Stimulated activated CD4-positive, alpha-beta T cell treated with anti-CD3 and anti-CD28 coated beads, Interleukin-2, amount 100 ng/mL, for 24 hours (primary cell): ENCODE measurements at places on chromosomes 4 and X.

- no peak for DNase-seq
Measured at GRCh38 chr4:115780835-115781234, 667.4 kb upstream of the NDST4 start.

DNA sequence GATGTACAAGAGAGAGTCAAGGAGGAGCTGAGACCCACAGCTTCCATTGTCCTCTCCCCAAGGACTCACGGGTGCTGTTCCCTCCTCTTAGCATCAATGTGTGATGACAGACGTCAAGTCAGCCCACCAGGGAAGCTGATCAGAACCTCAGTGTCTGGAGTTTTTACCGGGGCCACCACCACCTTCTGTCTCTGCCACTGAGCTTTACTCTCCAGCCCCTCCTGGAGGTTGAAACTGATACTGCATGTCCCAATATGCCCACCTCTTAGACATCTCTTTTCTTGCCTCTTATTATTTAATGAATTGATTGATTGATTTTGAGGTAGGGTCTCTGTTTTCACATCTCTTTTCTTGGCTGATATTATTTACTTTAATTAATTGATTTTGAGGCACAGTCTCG lies 10.3 kb upstream of the AKAP17A start:
- peak; percentile 83 for DNase-seq

GRCh38 chrX:69090022-69090421 lies 75.2 kb downstream of the PJA1 start:
- DNase-seq: no peak

GRCh38 chr4:181964731-181965130 lies 278.5 kb upstream of the TENM3 start:
- DNase-seq: no peak

- DNase-seq: no peak
Measured at GRCh38 chr4:166144607-166145006, 271.6 kb downstream of the TLL1 start.

DNA sequence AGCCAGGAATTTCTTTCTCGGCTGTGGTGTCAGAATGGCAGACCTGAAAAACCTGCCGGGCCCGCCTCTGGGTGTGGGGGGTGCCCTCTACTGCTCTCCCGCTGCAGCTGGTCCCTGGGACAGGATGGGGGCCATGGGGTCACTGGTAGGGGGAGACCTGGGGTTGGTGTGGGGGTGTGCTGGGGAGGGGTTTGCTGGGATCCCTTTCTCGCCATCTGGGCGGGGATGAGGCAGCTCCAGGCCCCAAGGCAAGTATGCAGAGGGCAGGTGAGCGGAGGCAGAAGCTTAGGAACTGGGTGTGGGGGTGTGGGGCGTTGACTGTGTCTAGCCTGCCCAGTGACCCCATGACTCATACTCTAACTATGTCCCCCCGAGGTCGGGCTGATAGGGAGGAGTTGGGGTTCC lies 884 bp downstream of the CCDC120 start:
- DNase-seq: no peak

DNA sequence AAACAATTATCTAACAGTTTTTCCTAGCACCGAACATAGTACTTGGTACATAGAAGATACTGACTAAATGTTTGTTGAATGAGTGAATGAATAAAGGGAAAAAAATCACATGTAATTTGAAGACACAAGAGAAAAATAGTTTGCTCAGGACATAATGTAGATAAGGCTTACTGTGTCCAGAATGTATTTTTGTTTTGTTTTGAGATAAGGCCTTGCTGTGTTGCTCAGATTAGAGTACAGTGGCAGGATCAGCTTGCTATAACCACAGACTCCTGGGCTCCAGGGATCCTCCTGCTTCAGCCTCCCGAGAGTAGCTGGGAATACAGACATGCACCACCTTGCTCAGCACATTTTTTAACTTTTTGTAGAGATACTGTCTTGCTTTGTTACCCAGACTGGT lies 6.5 kb downstream of the FAM199X start:
- DNase-seq: no peak

GRCh38 chrX:29275928-29276327 lies 688.7 kb downstream of the IL1RAPL1 start:
- no peak for DNase-seq

DNA sequence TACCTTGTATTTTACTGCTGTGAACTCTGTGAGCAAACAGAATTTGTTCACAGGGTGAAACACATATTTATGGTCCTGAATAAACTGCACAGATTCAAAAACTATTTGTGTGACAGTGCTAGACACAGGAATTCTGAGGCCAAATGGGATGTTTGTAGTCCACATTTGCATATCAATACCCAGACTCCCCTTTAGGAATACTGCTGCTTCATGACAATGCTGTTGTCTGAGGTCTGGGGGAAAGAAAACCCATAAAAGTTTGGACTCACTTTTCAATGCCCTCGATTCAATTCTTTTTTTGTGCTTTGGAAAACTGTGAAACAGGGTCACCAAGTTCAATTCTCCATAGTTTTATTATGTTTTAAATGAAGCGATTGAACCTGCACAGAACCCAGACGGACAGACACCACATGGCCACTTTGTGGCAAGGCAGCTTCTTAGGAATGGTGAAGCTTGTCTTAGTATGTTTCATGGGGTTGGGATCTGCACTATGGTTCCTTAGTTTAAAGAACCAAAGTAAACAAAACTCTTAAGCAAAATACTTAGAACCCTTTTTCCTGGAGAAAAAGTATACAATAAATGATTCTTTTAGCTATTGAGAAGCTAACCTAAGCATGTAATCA lies 92.3 kb upstream of the MAD2L1 start:
- no peak for DNase-seq

DNA sequence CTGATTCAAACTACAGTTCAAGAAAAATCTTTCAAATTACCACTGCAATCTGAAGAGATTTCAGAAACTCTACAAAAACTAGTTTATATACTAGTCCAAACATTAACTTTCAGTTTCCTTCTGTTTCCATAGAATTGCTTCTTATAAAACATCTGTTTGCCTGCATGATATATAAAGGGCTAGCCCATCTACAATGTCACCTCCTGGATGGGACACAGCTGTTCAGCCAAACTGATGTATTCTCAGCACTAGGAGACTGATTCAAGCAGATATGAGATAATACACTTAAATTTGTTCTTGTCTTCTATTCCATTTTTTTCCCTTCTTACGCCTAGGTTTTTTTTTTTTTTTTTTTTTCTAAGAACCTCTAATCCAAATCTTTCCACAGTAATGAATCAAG lies 1569.7 kb upstream of the IGFBP7 start:
- no peak for DNase-seq

- no peak for DNase-seq
Measured at GRCh38 chr4:52311464-52312125, 260.5 kb downstream of the SPATA18 start.

GRCh38 chr4:9999956-10000561 lies 21.2 kb downstream of the SLC2A9 start:
- no peak for DNase-seq

- DNase-seq: no peak
Measured at GRCh38 chrX:3659761-3660160, 53.7 kb downstream of the PRKX start.

- DNase-seq: no peak
Measured at GRCh38 chr4:112296949-112297880, at the start of gene ALPK1. Gene ALPK1, plus strand, starts transcription at chr4:112297369.

- peak; percentile 62 for DNase-seq
Measured at GRCh38 chr4:118836301-118837120, 585 bp upstream of the SEC24D start.

DNA sequence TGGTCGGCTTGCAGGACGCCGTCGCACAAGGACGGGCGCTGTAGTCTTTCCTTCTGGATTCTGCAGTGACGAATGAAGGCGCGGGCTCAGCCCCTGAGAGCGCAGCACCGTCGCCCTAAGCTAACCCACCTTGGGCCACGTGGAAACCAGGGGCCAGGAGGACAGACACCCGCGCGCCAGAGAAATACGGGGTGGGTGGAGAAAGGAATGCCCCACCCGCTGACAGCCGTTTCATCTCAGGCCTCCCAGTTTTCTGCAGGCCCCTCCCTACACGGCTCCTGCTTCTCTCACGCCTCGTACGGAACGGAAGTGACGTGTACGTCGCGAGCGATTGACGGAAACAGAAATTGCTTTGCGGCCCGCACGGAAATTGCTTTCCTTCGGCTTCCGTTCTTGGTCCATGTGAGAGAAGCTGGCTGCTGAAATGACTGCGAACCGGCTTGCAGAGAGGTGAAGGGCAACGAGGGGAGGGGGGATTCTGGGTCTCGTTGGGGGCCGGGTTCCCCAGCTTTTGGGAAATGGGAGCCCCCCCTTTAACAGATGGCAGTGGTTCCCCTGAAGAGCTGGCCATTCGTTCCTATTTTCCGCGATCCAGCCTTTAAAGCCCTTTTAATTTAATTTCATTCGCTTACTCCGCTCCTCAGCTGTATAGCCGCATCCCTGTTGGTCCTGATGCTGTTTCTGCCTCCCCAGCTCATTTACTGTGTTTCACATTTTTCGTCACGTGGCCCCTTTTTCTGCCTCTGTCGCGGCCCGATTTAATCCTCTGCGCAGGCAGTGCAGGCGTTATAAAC lies at the start of gene UTP14A:
Gene UTP14A (plus strand): TSS at position 378 of the 794 bp plus-strand sequence. CDS start 47 bp downstream, at position 425.
- DNase-seq: peak; percentile 85

- DNase-seq: no peak
Measured at GRCh38 chr4:185020293-185020808, 2.1 kb downstream of the HELT start.

GRCh38 chrX:154731881-154732280 lies 19.0 kb downstream of the GAB3 start:
- DNase-seq: no peak

DNA sequence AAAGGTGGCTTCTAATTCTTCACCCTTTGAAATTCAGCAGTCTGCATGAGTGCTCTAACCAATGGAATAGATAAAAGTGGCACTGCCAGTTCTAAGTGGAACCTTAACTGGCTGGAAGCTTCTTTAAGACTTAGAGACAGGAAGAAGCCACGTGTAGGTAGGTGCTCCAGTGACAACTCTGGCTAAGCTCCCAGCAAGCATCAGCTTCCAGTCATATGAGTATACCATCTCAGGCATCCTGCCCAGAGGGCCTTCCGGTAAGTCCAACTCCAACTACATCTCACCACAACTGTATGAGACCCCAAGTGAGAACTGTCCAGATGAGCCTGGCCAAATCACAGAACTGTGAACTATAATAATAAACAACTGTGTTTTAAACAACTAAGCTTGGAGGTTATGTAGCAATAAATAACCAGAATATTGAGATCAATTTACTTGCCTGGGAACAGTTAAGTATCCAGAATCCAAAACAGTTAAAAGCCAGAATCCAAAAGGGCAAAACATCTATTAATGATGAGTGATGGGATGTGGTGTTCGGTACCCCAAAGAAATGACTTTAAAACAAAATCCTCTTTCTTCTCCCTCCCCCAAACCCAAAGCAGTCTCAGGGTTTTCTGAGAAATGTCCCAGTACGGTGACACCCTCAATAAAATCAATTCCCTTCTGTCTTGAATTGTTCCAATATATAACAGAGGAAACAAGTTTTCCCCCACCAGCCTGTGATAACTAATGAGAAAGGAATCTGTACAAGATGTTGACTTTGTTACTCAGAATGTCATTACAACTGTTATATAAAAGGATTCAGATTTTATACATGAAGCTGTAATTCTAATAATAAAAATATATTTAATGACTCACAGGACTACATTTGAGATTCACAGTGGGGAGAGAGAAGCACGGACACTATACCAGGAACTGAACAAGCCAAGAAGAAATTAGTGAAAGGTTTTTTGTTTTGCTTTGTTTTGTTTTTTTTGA lies 4.2 kb downstream of the TSPAN5 start:
- DNase-seq: no peak

GRCh38 chr4:151668689-151669402 lies 92.0 kb downstream of the GATB start:
- DNase-seq: no peak

DNA sequence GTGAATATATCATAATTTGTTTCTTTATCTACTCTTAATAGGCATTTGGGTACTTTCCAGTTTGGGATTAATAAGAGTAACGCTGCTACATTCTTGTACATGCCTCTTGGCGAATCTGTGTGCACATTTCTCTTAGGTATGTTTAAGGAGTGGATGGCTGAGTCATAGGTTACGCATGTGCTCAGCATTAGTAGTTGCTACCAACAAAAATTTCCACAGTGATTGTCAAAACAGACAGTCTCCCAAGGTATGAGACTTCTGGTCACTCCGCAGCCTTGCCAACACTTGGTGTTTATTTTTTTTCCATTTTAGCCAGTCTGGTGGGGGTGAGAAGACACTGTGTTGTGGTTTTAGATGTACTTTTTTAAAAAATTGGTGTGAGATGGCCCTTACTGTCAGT lies 44.6 kb downstream of the FGFBP1 start:
- no peak for DNase-seq

DNA sequence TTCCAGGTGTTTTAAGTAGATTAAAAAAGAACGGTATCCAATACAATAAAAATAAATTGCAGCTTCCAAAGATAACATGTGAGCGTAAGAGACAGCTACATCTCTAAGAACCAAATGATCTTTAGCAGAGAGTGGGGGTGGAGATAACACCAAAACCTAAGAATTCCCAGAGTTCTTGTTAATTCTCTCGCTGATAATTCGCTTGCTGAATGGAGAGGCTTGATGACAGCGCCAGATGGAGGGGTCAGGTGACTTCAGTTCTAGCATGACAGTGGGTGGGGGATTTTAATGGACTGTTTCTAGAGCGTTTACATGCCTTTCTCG lies 2.3 kb downstream of the CLCN4 start:
- no peak for DNase-seq

DNA sequence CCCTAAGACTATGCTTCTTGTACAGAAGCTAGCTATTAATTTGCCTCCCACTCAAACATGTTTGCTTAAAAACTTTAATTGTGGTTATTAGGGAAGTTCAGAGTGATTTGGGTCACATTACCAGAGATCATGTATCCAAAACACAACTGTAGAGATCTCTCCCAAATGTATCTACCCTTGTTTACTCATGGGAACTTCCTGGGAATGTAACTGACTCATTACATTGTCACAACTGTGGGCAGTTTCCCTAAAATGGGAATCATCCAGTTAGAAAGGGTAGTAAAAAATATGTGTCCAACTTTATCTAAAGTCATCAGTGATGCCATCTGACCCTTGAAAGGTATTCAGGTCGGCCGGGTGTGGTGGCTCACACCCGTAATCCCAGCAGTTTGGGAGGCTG lies 40.3 kb upstream of the GLRA3 start:
- no peak for DNase-seq

- DNase-seq: no peak
Measured at GRCh38 chrX:337331-337831, 18.8 kb upstream of the GTPBP6 start.

DNA sequence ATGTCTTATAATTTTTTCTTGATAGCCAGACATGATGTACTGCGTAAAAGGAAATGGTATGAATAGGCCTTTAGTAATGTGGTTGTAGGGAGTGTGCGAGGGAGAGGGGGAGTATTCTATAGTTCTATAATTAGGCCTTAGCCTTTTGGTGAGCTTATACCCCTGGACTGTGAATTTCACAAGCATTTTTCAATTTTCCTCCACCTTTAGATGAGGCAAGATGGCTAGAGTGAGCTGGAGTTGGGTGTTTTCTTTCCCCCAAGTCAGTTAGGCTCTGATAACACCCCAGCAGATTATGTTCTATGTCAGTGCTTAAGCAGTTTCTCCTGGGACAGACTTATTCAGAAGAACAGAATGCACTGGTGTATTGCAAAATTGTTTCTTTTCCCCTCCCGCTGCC lies 210.2 kb upstream of the NPY2R start:
- no peak for DNase-seq

- DNase-seq: no peak
Measured at GRCh38 chr4:81213671-81214070, 1.4 kb downstream of the PRKG2 start.

GRCh38 chr4:184313702-184314659 lies 96.3 kb upstream of the ENPP6 start:
- no peak for DNase-seq

- no peak for DNase-seq
Measured at GRCh38 chrX:672931-673330, 42.3 kb downstream of the SHOX start.
